Skeletal muscle cell (primary cell): ENCODE measurements at places on chromosomes 1 and 21.

DNA sequence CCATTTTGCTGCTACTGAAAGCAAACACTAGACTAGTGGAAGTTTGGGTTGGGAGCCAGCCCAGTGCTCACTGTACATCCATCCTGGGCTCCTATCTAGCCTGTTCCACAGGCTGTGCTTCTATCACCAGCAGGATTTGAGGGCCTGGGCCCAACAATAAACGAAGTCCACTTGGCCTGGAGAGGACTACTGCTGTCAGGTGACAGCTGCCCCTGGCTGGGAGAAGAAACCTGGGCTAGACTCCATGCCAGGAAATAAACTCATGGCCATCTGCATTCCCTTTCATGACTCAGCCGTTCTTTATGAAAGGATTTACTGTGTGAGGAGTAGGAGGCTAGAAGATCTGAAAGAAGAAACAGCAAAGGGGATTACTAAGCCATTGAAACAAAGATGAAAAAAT lies 35.5 kb downstream of the COLGALT2 start:
- DNase-seq, result peak; percentile 79

- no peak for DNase-seq
Measured at GRCh38 chr1:73366734-73367413, 831.1 kb downstream of the LRRIQ3 start.

- no peak for DNase-seq
Measured at GRCh38 chr1:198641501-198641900, 2.7 kb downstream of the PTPRC start.

GRCh38 chr1:38014171-38014570 lies 1.6 kb downstream of the UTP11 start:
- no peak for DNase-seq

GRCh38 chr1:184686540-184686939 lies 68.1 kb downstream of the EDEM3 start:
- no peak for DNase-seq

DNA sequence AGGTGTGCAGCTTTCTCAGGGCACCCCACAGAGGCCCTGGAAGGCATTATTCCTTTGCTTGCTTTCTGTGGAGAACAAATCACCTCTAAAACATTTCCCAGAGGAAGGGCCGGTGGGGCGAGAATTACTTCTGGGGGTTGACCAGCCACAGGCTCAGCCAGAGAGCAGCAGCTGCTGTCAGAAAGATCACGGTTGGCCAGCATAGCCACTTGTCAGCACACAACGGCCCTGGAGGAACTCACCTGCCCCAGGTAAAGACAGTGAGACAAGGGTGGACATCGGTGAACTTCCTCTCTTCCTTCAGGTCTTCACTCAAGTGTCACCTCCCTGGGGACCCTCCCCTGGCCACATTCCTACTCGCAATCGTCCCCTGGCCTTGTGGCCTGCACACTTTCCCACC lies 69.5 kb upstream of the CLDN14 start:
- DNase-seq, result no peak

- DNase-seq, result no peak
Measured at GRCh38 chr1:209672705-209673630, 2.2 kb upstream of the G0S2 start.

GRCh38 chr1:225777058-225777582 lies 506 bp upstream of the SRP9 start:
- DNase-seq, result no peak

- no peak for DNase-seq
Measured at GRCh38 chr1:161299347-161299746, 10.4 kb downstream of the MPZ start.

DNA sequence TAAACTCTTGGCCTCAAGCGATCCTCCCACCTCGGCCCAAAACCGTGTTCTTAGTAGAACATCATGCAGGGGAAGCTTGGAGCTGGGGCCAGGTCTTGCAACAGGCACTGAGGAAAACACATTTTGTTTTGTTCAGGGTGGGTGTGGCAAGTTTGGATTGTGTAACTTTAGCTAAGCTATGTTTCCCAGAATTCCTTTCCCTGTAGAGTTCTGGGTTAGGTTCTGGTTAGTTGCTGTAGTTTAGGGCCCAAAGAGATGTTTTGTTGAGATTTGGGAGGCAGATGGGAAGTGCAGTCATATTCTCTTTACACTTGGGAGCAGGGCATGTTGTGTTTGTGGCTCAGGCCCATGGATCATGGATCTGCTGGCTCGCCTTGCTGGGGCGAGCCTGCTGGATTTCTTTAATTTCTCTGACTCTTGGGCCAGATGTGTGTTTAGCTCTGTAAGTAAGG lies 24.0 kb downstream of the PLA2G5 start:
- no peak for DNase-seq

GRCh38 chr1:75991497-75992114 lies 59.4 kb upstream of the ASB17 start:
- DNase-seq, result peak; percentile 20

GRCh38 chr1:68221980-68222373 lies 10.3 kb downstream of the WLS start:
- DNase-seq, result no peak

DNA sequence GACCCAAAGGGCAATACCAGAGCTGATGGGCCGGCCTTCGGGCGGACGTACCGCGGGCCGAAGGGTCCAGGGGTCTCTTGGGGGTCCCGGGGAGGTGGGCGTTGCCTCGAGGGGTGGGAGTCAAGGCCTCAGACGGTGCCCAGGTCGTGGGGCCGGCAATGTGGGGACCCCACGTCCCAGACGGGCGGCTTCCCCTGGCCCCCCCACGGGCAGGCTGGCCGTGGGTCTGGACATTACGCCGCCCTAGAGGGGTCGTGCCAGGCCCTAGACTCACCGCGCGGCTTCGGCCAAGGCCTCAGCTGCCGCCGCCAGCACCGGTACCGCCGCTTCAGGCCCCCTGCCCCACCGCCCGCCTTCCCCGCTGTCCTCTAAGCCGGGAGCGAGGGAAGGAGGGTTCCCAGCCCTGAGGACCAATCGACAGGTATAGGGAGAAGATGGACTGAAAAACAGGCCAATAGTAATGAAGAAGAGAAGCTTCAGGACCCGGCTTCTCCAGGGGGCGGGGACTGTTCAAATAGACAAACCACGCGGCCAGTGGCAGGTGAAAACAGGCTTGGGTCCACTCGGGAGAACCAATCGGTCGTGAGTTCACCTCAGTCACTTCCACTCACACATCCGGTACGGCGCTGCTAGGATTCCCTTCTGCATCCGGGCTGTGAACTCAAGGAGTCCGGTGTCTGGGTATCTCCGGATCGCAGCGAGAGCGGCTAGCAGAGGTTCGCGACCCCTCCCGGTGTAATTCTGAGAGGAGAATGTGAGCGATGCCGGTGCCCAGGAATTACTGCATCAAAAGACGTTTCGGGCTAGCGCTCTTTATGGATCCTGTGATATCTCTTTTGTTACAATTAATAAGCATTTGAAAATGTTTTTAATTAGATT lies at the start of gene MTOR:
Gene MTOR, minus strand, starts transcription at position 381 of the 879 bp plus-strand sequence. CDS start 3,142 bp downstream, outside the sequence.
- DNase-seq, result peak; percentile 99

DNA sequence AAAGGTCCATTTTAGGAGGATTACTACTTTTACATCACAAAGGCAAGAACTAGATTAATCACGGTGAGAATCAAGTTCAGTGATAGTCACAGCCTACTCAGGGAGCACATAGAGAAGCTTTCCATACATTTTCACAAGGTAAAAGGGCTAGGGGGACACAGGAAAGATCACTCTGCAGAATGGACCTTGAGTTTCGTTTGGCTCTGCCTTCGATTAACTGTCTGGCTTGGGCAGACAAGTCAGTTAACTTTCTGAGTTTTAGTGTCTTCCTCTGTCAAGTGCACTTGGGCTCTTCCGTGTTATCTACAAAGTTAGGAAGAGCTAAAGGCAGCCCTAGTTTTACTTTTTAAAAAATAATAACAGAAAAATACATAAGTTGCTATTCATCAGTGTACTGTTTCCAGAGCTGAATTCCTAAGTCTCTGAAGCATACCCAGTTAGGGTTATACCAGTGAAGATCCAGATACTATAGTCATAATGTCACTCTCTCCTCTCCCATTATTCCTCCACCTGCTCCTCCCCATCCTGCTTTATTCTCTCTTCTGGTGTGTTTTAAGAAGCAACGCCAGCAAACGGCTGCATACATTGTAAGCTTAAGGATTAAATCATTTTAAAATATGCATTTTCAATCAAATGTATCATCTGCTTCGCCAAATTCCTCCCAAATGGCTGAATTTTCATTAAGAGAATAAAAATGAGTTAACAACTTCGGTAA lies 1.7 kb downstream of the CEP170 start:
- no peak for DNase-seq

GRCh38 chr1:159142391-159142663 lies 29.1 kb upstream of the CADM3 start:
- DNase-seq, result no peak

- no peak for DNase-seq
Measured at GRCh38 chr1:81549588-81550127, 251.1 kb upstream of the ADGRL2 start.

GRCh38 chr1:213066363-213066762 lies 15.3 kb downstream of the RPS6KC1 start:
- no peak for DNase-seq

DNA sequence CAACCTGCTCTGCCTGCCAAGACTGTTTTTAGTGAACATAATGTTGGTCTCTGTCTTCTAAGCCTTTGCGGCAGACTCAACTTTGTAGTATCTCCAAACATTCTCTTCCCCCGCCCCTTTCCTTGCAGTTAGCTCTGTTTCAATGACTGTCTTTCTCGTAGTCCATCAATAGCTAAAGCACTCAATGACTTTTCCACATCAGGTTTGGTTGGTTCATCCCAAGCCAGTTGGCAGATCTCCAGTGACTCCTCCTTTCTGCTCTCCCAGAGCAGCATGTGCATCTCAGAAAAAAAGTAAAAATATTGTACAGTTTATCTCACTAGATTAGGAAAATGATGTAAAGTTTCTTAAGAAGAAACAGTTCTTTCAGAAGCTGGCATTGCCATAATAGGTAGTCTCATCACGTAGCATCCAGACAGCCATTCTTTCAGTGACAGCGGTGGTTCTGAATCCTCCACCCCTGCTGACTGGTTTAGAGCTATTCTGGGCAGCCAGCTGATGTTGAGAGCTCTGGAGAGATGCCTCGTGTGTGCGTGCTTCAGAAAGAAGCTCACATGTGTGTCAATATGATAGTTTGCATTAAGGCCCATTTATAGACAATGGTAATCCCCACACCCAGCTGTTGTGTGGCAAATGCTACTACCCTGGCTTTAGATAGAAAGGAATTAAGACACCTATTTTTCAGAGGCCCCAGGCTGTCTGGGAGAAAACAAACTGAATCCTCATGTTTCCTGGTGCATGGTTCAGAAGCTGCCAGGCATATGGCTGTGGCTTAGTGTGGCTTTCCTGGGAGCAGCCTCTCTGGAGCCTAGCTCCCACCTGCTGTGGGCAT lies 53.2 kb downstream of the CNN3 start:
- DNase-seq, result peak; percentile 68

DNA sequence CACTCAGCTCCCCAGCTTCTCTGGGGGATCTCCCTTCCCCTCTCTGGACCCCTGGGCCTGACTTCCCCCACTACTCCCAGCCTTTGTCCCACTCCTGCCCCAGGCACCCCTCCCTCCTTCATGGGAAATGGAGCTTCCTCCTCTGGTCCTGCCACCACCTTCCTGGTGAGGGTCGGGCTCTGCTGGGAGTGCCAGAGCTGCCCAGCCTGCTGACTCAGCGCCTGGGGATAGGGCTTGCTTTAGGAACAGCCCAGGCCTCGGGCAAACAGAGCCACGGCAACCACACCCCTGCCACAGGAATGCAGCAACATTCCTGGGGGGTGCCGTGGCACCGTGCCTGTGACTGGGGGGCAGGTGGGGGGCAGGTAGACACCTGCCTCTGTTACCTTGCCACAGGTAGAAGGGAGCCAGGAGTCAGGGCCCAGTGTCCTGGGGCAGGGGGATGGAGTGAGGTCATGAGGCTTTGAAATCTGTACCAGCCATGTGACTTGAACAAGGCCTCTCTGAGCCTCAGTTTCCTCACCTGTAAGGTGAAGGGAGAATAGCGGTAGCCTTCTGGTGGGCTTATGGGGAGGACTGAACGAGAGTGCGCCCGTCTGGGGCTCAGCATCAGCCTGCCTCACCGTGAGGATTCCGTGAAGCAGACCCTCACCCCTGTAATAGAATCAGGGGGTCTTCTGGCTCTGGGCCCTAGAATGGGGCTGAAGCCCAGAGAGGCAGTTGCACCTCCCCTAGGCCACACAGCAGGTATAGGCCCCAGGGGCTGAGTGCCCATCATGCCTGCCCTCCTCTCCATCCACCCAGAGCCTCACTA lies 17.8 kb upstream of the EPHA2 start:
- DNase-seq, result no peak
